Smooth muscle cell of the brain vasculature (primary cell): ENCODE measurements at places on chromosomes 7 and 10.

DNA sequence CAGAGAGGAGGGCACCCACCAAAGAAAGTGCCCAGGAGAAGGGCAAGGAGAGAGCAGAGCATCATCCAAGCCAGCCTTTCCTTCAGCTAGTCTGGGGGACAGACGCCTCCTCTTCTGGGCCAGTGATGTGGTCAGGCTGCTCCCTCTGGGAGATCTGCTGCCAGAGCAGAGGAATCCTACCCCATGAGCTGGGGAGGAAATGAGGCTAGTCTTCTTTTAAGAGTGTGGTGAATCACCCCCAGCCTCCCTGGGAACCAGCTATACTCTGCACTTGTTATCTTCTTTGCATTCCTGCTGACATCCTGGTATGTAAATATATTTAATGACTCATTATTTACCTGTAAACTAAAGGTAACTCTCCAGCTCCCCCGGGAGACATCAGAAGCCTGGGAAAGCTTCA, 41.6 kb upstream of the EPHB6 start:
- no peak for DNase-seq

- no peak for DNase-seq
Measured at GRCh38 chr7:23385140-23385539, 85.2 kb downstream of the IGF2BP3 start.

GRCh38 chr7:120874722-120875121, 16.8 kb upstream of the TSPAN12 start:
- no peak for DNase-seq

- DNase-seq: no peak
Measured at GRCh38 chr10:47178537-47179290, 121.3 kb upstream of the GDF10 start.

- no peak for DNase-seq
Measured at GRCh38 chr7:12294701-12295100, 83.6 kb downstream of the TMEM106B start.

DNA sequence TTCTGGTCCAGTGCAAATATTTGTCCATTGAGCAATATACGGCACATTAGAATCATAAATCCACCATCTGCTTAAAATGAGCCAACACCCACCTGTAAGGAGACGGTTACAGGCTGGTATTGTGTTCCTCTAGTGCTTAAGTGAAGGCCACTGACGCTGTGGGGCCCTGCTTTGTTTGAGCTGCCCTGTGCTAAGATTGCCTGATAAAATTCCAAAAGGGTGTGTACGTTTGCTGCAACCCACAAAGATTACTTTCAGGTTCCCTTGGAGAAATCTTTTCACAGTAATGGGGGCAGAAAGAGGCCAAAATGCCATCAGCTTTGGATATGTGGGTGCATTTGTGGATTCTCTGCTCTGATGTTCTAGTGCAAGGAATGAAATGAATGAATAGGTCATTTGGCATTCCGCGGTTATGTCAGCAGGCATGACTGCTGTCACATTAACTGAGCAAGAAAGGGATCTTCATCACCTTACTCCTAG, 34.4 kb downstream of the AGR3 start:
- no peak for DNase-seq

DNA sequence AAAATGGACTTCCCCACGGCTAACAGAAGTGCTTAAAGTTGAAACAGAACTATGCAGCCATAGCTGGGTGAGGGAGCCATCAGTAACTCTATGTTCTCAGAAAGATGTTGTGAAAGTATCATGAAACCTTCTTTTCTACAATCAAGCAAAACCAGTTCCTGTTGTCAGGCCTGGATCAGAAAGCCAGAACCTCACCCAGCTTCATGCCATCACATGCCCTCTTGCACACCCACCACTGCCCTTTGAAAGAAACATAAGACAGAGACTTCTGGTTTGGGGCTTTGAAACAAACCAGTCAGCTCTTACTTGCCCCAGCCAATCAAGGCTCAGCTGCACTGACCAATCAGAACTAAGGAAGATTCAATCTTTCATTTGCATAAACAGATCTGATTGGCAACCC, 230.8 kb upstream of the FERD3L start:
- DNase-seq: no peak

DNA sequence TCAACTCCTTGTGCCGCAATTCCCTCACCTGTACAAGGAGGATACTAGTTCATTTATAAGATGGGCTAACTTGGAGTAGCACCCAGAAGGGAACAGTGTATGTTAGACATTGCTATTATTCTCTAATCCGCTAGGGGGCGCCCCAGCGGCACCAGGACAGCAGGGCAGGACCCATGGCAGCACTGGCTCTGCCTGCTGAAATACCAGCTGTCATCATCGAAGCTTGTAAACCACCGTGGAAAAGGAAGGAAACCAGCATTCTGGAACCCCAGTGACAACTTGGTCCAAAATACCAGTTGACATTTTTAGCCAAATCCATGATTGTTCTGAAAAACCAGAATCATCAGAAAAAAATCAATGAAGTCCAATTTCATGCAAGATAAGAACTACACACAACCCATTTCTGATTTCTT, 134.4 kb downstream of the ITGA8 start:
- DNase-seq: peak; percentile 37

DNA sequence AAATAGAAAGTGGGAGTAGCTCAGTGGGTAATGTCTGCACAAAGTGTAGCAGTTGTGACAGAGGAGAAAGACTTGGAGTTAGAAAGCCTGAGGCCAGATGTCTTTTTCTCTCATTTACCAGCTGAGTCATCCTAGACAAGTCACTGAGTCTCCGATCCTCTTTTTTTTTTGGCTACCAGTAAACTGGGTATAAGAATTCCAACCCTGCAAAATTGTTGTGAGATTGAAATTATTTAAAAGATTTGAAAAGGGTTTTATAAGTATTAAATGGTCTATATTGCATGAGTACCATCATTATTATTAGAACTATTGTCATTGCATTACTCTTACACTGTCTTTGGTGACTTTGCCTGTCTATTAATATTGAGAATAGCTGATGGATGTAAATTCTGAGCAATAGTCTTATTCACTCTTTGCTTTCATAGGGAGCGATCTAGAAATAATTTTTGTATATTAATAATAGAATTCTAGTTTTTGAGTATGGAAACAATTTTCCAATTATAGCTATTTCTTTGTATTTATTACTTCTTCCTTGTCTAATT, 74.0 kb downstream of the ARID5B start:
- no peak for DNase-seq

GRCh38 chr10:83469728-83470331, 669.5 kb upstream of the GHITM start:
- no peak for DNase-seq

- no peak for DNase-seq
Measured at GRCh38 chr10:69139961-69140360, 16.0 kb downstream of the VPS26A start.

- DNase-seq: no peak
Measured at GRCh38 chr7:30183749-30184369, 49.1 kb downstream of the MTURN start.

- no peak for DNase-seq
Measured at GRCh38 chr7:118285358-118285757, 60.9 kb downstream of the ANKRD7 start.

GRCh38 chr7:128405471-128406313, 4.1 kb downstream of the IMPDH1 start:
- DNase-seq: no peak

- DNase-seq: no peak
Measured at GRCh38 chr10:17644485-17644943, 563 bp downstream of the STAM start.

- no peak for DNase-seq
Measured at GRCh38 chr7:155962968-155963300, 150.7 kb upstream of the SHH start.

DNA sequence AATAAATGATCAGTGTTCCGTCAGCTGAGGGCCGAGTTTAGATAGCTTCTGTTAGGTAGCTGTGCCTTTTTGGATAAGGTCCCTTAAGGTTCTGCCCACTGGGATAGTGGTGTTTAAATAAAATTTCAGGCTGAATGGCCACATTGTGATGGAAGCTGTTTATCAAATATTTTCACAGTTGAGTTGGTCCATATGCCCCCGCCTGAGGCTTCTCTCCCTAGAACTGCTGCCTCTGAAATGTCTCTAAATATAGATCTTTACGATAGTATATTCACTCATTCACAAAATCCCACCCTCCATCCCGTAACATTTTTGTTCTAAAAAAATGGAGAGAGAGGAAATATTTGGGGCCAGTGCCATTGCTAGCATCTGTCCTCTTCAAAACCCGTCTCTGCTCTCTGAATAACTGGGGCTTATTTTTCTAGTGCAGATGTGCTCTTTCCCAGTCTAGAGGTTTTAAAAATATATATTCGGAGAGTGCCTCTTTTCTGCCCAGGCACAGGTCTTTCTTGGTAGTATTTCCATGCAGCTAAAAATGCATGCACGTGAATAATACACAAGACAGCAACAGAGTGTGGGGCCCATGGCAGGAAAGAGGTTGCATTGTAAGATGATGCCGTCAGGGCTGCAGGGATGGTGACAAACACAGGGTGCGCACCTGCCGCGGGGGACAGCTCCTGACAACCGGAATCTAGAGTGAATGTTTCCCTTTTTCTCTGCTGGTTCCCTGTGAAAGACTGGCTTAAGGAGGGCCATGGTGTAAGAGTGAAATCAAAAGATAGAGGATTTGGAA, 105.4 kb upstream of the BTBD16 start:
- no peak for DNase-seq

DNA sequence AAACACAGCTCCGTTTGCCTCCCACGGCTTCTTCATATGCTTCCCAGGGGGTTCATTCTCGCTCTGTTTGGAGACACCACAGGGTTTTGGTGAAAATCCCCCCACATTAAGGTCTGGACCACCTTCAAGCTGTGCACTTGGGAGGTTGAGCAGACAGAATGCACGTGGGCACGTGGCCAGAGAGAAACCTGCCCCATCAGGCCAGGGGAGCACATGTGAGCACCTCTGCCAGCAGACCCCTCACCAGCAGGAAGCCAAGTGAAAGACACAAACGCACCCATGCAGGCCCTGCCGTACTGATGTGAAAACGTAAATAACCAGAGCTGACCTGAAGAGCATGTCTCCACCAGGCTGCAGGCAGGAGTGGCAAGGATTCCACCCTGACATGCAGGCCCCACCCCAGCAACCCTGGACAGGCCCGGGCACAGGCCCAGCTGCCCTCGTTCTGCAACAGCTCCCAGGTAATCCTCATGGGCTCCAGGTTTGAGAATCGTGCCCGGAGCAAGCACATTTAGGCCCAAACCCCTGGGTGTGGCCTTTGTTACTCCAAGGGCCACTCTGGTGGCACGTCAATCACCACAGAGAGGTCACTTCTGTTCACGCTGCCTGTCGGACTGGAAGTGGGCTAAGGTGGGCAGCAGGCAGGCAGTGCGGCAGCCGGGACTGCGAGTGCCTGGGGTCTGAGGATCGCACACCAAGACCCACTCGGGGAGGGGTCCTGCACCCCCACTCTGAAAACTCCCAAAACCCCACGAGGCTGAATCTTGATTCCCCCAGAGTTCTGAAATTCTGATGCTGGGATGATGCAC, 184.4 kb downstream of the PTPRN2 start:
- DNase-seq: no peak

DNA sequence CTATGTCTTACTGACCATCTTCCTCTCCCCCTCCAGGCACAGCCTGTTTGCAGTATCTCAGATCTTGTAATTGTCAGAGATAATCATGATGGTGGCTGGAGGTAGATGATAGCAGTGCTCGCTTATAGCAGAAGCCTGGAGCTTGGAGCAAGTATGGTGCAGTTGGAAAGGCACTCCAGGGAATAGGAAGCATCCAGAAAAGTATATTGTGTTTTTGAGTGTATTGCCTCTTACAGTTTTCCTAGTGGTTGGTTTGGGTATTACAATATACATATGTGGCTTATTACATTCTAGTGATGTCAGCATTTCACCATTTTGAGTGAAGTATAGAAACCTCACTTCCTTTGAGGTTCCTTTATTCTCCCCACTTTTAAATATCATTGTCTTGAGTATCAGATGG, 101.5 kb downstream of the STK31 start:
- DNase-seq: no peak

- DNase-seq: no peak
Measured at GRCh38 chr7:43463401-43463980, 119.4 kb upstream of the STK17A start.

GRCh38 chr10:33897291-33897752, 562.9 kb upstream of the NRP1 start:
- no peak for DNase-seq

GRCh38 chr7:50632561-50633413, 67.6 kb upstream of the DDC start:
- DNase-seq: no peak
